ENCODE measurements at places on chromosomes 16 and 17.
A peak's percentile ranks its signal among the peaks of the same experiment; 100 is the strongest.

DNA sequence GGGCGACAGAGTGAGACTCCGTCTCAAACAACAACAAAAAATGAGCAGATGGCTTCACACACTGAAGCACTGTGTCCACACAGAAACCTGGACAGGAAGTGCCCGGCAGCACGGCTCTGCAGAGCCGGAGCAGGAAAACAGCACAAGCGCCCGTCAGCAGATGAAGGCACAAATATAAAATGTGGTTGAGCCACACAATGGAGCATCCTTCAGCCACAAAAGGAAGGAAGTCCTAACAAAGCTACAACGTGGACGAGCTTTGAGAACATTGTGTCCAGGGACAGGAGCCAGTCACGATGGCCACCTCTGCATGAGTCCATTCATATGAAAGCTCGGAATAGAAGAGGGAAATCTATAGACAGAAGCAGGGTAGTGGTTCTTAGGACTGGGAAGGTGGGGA lies 15.7 kb downstream of the RHBDF2 start:
- no peak for ATAC-seq

GRCh38 chr17:42000413-42001133 lies 16.7 kb downstream of the DNAJC7 start:
- ATAC-seq, result no peak

- no peak for ATAC-seq
Measured at GRCh38 chr16:2077016-2077415, 29.2 kb downstream of the TSC2 start.

GRCh38 chr16:57938936-57939871 lies 31.7 kb downstream of the CNGB1 start:
- peak; percentile 84 for ATAC-seq

DNA sequence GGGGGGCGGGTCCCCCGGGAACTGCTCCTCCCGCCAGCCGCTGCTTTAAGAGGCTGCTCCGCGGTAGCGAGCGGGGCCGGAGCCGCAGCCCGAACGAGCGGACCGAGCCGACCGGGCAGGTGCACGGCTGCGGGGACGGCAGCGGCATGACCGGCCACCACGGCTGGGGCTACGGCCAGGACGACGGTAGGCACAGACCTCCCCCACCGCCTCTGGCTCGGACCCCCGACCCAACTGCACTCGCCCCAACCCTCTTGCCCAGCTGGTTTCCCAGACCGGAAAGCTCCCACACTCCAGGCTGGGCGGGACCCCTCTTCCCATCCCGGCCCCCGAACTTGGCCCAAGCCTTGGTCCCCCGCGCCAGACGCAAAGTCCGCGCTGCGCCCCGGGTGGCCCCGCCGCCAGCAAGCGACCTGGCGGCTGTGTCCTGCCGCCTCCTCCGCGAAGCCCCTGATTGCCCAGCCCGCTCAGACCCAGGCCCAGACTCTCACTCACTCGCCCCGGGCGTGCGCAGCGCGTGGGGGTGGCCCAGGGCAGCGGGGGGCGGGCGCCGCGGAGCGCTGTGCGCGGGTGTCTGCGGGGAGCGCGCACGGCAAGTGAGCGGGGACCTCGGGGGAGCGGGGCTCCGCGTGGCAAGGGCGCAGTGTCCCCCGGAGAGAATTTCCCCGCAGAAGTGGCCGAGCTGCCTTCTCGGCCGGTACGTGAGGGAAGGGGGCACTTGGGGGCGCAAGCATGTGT lies at the start of gene CA7:
Gene CA7 (plus strand): TSS at position 73 of the 738 bp plus-strand sequence. CDS start 74 bp downstream, at position 147.
- ATAC-seq, result peak; percentile 22

DNA sequence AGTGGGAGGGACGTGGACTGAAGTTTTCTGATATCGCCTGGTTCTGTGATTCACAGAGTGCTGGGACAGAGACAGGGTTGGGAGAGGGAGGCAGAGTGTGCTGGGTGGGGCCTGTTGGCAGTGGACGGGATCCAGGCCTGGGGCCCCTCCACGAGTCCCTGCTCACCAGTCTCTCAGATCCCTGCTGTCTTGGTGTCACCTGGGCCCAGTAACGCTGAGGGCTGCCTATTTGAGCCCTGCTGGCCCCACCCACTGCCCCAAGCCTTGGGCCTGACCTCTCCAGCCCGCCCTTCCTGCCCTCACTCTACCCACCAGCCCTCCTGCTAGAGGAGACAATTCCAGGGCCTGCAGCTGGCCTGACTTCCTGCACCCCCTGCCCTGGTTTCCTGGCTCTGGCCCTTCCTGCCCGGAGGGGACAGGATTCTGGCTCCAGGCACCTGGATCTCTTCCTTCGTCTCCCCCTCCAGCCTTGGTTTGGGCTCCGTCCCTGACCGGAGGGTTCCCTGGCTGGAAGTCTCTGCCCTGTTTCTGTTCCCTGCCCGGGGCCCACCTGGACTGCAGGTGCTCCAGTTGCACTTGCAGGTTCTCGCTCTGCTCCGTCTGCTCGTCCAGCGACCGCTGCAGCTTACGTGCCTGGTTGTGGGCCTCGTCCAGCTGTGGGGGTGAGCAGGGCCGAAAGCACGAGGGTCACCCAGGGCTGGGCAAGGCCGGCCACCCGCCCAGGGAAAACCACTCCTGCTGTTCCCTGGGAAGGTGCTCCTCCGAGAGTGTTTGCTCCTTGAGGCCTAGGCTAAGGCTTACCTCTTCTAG lies 21.4 kb downstream of the CCDC102A start:
- ATAC-seq, result no peak

DNA sequence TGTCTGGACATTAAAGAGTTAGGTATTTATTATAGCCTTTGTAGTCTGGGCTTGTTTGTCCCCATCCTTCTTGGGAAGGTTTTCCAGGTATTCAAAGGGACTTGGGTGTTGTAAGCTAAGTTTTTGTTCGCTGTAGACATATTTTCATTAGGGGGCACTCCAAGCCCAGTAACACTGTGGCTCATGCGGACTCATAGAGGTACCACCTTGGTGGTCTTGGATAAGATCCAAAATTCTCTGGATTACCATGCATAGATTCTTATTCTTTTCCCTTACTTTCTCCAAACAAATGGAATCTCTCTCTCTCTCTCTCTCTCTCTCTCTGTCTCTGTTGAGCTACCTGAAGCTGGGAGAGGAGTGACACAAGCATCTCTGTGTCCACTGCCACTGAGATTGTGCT lies 48.9 kb downstream of the ERCC4 start:
- no peak for ATAC-seq

DNA sequence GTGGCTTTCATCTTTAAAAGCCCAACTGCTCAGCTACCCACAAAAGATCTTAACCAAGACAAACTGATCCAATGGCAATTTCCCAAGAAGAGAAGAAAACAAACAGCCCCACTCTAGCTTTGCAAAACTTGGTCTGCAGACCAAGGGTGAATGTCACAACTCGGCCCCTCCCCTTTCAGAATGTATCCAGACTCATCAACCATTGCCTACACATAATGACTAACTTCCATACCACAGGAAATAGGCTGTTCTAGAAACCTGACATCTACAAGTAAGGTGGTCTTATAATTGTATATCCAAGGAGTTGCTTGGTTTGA lies 16.0 kb downstream of the DCUN1D3 start:
- no peak for ATAC-seq

DNA sequence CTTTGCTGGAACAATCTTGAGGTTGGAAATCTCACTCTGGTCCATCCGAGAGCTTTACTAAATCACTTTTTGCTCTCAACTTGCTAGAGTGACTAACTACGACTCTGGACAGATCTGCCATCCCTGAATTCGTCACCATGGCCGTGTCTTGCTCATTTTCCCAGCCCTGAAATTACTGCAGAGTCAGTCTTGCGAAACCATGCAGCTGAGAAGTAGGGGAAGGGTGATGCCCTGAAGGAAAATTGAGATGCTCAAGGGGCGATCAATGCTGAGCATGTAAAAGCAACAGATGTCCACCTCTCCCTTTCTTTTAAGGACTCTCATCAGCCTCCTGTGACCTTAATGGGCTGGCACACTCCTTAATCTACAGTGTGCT lies 18.8 kb downstream of the PCTP start:
- ATAC-seq, result peak; percentile 20

- no peak for ATAC-seq
Measured at GRCh38 chr16:84982434-84982833, 28.9 kb downstream of the ZDHHC7 start.

DNA sequence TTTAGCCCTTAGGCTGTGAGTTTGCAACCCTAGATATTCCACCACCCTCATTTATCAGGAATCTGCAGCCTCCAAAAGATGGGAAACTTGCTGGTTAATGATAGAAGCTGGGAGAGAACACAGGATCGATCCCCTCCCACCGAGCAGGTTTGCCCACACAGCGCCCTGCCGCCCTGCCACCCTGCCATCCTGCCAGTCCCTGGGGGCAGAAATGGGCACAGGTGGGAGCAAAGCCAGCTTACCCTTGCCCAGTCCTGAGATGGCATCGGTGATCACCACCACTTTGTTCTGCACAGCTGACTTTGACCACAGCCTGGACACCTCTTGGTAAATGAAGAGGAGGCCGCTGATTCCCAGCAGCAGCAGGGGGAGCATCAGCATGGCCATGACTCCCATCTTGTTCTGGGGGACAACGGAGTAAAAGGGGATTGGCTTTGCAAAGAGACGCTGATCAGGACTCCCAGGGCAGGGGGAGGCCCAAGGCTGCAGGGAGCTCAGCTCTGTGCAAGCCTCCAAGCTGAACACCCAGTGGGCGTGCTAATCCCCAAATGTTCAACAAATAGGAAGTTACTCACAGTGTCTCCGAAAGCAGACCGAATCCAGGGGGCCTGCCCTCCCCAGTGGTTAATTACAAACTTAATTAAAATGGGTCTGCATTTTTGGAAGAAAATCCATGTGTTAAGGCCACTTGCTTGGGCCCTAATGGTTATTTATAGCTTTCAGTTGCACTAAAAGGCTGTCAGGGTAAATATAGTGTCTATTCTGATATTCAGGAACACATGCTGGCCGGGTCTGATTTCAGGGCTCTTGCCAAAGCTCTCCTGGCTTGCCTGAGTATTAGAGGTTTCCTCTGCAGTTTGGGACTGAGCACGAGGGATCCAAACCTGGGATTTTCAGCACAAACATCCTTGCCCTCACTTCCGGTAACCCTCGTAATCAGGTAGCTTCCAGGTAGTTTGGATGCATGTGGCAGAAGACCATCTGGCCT lies at the start of gene DHRS7C:
Gene DHRS7C (minus strand): TSS at position 704 of the 988 bp plus-strand sequence. CDS start 308 bp downstream, at position 396.
- no peak for ATAC-seq

DNA sequence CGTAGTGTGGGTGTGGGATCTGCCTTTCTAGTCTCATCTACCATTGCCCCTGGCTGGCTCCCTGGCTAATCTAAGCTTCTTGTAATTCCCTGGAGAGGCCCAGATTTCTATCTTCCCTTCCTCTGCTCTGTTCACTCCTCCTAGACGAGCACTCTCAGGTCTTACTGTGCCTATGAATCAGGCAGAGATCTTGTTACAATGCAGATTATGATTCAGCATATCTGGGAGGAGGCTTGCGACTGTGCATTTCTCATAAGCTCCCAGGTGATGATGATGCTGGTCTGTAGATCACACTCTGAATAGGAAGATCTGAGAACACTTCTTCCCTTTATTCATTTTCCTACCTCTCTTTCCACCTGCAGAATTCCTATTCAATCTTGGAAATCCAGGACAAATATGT lies 200.1 kb downstream of the CBLN1 start:
- ATAC-seq, result no peak

DNA sequence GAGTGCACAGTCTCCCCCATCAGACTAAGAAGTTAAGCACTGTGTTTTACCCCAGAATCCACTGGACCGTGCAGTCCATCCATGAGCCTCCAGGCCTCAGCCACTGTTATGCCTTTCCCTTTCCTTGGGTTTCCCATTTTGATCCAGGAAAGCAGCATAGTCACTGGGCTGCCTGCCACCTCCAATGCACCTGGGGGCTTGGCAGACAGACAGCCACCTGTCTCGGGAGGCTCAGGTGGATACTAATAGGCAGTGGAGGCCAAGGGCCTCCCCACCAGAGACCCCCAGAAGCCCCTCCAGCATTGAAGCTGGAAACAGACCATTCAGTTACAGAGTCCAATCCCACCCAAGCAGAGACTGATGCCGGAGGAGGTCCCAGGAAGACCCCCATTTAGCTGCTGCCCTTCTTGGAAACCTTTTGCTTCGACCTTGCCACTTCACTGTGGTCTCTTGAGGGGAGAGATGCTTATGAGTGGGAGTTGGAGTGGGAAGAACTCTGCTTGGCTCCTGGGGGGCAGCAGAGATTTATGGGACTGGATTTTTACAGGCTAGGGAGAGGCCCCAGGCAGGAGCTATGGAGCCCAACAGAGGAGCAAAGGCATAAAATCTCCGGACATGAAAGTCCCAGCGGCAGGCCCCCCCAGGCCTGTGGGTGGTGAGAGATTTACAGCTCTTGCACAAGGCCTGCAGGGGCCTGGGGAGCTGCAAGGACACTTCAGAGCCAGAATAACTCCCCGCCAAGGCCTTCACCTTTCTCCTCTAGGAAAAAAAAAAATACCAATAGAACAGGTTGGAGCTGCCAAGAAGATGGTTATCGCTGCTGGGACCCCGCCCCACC lies 12.2 kb upstream of the SP2 start:
- ATAC-seq, result no peak

DNA sequence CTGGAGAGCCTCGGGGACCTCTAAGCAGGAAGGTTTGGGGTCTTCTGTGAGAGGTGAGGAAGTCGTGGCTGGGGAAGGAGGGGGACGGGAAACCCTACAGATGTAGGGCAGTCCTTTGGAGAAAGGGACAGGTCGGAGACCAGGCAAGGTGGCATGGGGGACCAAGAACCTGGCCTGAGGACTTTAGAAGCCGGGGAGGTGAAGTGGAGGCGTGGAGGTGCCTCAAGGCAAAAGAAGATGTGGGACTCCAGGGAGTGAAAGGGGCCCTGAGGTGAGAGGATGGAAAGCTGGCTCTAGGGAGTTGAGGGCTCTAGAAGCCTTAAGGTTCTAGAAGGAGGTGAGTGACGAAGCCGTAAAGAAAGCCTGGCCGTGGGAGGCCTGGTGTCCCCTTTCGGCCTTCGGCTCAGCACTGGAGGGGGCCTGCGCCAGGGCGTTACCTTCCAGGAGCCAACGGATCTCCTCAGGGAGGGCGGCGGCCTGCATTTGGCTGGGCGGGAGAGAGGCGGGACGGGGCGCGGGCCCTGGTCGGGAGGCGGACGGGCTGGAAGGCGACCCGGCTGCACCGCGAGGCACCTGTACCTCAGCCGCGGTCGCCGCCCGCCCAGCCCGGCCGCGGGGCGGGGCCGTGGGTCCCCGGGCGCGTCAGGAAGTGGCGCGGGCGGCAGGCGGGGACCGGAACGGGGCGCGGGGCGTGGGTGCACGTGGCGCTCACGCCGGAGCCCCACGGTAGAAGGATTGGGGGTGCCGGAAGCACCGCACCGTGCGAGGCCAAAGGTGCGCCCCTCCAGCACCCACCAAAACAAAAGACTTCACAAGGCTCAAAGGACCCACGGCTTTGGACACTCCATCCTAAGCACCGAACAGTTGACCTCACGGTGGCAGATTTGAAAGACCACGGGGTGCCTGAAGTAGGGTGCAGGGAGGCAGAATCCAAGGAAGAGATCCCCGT lies at the start of gene SKAP1:
Gene SKAP1 (minus strand): TSS at position 577 of the 949 bp plus-strand sequence.
- ATAC-seq, result no peak

DNA sequence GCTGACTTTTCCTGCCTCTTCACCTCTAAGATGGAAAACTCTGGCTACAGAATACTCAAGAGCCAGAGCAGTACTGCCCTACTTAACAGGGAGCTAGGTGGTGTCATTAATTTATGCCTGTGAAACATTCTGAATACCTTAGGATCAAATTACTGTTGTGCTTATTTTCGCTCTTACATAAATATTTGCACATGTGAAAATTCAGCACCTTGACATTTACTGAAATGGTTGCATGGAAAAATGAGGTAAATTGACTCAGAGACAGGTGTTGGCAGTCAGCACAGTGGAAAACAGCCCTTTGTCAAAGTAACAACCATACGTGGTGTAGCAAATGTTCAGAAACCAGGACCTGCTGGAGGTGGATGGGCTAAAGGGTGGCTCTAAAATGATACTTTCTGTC lies 193.6 kb downstream of the CDH8 start:
- ATAC-seq, result no peak

Data from SK-N-SH treated with all-trans-retinoic acid at 6 μM for 48 hours (cell line).